ENCODE measurements at places on chromosomes 5 and 9. TPM values are rescaled to one million over a fixed set of nuclear protein-coding genes. Genes with fewer than 3 reads are reported as not detected.

HAPLN1 gene
- not detected for total RNA-seq

IL7R gene
- total RNA-seq, result 1.0 TPM

FAM114A2 gene
- 25.2 TPM for total RNA-seq

DDX4 gene
- not detected for total RNA-seq

MOB3B gene
- total RNA-seq, result 10.9 TPM

TTC16 gene
- total RNA-seq, result under 0.01 TPM

FAM221B gene
- total RNA-seq, result not detected

ACTBL2 gene
- total RNA-seq, result 0.50 TPM

TLX3 gene
- not detected for total RNA-seq

SLC24A2 gene
- not detected for total RNA-seq

BARHL1 gene
- not detected for total RNA-seq

ESM1 gene
- not detected for total RNA-seq

OR1Q1 gene
- total RNA-seq, result not detected

ACOT12 gene
- total RNA-seq, result not detected

OTP gene
- 0.53 TPM for total RNA-seq

DMRT3 gene
- total RNA-seq, result not detected

NTNG2 gene
- total RNA-seq, result 1.0 TPM

PITX1 gene
- total RNA-seq, result 21.3 TPM

IL3 gene
- not detected for total RNA-seq

OBP2B gene
- not detected for total RNA-seq

NIM1K gene
- total RNA-seq, result 0.35 TPM

ARAP3 gene
- total RNA-seq, result 9.0 TPM

GABRB2 gene
- not detected for total RNA-seq

FAT2 gene
- total RNA-seq, result 66.5 TPM

DRD1 gene
- not detected for total RNA-seq

WNT8A gene
- total RNA-seq, result not detected

FST gene
- total RNA-seq, result 507 TPM

TNC gene
- 237 TPM for total RNA-seq

PCDHGB2 gene
- 1.7 TPM for total RNA-seq

OR4F3 gene
- not detected for total RNA-seq

FAM219A gene
- total RNA-seq, result 12.3 TPM

DTWD2 gene
- total RNA-seq, result 9.5 TPM

PDLIM4 gene
- total RNA-seq, result 94.6 TPM

IL5 gene
- not detected for total RNA-seq

RPL12 gene
- 1,316 TPM for total RNA-seq

NPR3 gene
- 0.19 TPM for total RNA-seq

ZNF883 gene
- total RNA-seq, result 7.8 TPM

TAF11L4 gene
- total RNA-seq, result not detected

RNF183 gene
- not detected for total RNA-seq

ANKHD1 gene
- 61.2 TPM for total RNA-seq

ARSK gene
- total RNA-seq, result 11.2 TPM

ENHO gene
- not detected for total RNA-seq

BHMT2 gene
- 0.17 TPM for total RNA-seq

SNAPC4 gene
- 7.0 TPM for total RNA-seq
